Muscle of leg (tissue), 16 donors: ENCODE measurements at places on chromosomes 5 and 9. TPM values are rescaled to one million over a fixed set of nuclear protein-coding genes. Genes with fewer than 3 reads are reported as not detected.

PCDHGA10 gene
- polyA plus RNA-seq = 3.4 TPM

ADAMTSL1 gene
- polyA plus RNA-seq = 16.0 TPM

IFNA2 gene
- not detected for polyA plus RNA-seq

KIF12 gene
- 1.7 TPM for polyA plus RNA-seq

FBXO38 gene
- polyA plus RNA-seq = 22.7 TPM

TMEM267 gene
- polyA plus RNA-seq = 7.8 TPM

PCDHGA12 gene
- 2.2 TPM for polyA plus RNA-seq

- DNase-seq = no peak
Measured at GRCh38 chr9:126420135-126420534, 93.5 kb downstream of the MVB12B start.

DNA sequence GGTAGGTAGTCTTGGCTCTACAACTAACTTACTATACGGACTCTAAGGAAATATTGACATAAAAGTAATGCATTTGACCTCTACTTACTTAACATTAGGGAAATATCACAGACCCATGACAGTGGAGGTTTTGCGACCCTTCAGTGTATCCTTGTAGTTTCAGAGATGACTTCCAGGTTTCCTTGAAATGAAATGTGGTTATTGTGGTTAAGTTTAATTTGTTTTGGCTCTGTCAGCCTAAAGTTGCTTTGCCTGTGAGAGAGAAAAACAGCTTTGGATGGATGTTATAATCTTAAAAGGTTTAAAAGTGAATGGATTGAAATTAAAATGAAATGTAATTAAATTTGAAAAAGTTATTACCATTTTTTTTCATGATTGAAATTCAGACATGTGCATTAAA lies 42.9 kb downstream of the LRRTM2 start:
- DNase-seq = no peak

- no peak for DNase-seq
Measured at GRCh38 chr9:127369428-127369827, 27.5 kb upstream of the SLC2A8 start.

GRCh38 chr5:37532976-37533740 lies 154.0 kb downstream of the WDR70 start:
- no peak for DNase-seq

- no peak for DNase-seq
Measured at GRCh38 chr9:19464061-19464763, 55.4 kb downstream of the ACER2 start.

DNA sequence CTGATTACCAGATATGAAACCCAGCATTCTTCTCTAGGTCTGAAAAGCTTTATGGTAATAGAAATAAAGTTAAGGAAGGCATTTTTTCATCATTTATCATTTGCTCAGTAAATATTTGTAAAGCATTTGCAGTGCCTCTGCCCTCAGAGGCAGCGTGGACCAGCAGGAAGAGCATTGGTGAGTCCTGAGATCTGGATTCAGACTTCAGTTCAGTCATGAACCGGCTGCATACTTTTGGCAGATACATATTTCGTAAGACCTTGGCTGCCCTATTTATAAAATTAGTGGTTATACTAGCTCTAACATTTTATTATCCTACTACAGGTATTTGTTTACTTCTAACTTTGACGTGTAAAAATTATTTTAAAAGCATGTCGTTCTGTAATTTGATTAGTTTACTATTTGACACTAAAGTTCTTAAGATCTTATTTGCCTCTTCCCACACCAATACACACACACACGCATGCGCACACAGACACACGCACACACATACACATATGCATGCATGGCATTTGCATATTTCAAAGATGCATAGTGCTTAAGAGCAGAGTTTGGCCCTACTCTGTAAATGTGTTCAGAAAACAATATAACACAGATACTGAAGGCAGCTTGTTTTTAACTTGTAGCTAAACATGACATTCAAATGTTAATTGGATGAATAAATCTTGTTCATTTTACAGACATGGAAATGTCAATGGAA lies 101.9 kb downstream of the RPS23 start:
- no peak for DNase-seq

DNA sequence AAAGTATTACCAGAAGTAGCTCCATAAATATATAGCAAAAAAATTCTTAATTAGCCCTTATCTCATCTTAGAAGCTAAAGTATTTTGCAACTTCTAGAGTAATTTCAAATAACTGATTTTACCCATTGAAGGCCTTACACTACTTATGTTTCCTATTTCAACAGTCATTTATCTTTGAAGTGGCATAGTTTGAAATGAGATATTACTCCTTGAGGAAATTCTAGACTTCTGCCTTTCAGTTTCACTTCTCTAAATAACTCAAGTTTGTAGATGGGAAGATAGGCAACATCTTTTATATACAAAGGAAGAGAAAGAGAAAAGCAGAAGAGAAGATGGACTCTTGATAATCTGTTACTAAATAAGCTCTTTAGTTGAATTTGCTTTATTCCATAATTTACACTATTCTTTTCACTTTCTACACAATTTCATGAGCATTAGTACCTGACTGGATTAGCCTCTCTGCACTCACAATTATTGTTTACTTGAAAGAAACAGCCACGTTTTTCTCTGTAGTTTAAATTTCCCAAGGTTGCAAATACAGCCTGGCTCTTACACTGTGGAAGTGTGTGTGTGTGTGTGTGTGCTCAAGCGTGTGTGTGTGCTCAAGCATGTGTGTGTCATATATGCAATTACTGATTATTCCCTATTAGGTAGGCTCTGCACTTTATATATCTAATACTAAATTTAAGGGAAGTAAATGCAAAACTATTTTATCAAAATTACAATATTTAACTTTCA lies 60.6 kb upstream of the EMB start:
- peak; percentile 49 for DNase-seq

GRCh38 chr5:181222630-181223057 lies 437 bp upstream of the TRIM41 start:
- DNase-seq = no peak

DNA sequence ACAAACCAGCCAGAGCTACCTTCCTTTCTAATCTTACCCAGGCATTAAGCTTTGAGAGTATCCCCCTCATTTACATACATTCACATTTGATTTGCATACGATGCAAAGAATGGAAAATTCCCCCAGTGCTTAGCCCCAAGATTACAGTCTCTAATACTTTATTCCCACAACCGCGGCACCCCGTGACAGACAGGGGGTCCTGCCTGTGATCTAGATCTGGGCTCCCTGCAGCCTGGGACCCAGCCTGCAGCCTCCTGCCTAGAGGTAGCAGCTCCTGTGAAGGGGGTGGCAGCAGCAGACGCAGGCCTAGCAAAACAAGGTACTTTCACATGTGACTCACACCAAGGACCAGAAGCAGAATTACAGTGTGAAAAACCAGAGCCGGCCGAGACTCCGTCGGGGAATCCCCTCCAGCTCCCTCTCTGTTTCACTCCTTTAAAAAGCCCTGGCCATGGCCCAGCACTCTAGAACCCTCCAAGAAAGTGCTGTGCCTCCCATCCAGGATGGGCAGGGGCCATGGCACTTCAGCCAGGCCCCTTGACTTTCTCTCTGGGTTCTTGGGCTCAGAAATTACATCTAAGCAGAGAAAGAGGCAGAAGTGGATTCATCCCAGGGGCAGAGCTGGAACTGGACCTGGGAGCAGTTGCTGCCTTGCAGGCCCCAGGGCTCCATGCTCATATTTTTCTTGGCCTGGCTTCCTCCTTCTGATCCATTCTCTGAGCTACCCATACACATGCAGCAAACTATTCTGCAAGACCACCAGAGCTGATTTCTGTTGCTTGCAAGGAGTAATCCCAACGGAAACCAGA lies 14.0 kb upstream of the TCF7 start:
- DNase-seq = peak; percentile 56

DNA sequence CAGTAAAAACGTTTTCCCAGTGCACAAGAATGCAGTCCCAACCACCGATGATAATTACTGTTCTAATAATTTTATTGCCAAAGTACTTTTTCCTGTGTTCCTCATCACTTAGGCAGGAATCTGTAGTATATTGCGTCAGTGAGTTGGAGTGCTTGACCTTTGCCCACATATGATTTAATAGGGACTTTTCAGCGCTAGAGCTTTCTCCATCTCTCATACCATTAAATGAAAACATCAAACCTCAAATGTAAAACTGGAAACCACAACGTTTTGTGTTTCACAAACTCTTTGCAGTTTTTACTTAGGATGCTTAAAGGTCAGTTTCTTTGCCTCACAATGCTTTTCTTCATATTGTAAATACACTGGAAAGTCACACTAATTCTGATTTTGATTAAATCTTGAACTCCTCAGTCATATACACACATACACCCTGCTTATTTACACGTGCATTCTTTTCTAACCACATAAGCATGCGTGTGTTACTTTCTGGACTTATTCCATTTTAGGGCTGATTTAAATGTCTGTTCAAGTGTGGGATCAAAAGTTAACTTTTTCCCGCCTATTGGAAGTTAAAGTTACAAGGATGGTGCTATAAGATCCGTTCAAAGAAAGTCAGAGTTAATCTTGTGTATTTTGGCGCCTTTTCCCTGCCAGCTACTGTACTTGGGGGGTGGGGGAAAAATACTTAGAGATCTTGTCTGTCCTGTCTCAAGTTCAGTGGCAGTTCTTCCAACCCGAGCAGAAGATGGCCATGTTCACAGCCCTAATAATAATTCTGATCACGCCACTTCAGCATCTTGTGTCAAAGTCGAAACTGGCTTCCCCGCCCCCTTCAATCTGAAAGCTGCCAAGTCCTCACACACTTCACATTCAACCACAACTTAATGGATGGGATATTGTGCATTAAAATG lies 6.6 kb upstream of the NFIB start:
- peak; percentile 89 for DNase-seq

- no peak for DNase-seq
Measured at GRCh38 chr5:157162919-157163510, 3.0 kb downstream of the GARIN3 start.

- no peak for DNase-seq
Measured at GRCh38 chr5:168747987-168748777, 169.0 kb upstream of the PANK3 start.

- no peak for DNase-seq
Measured at GRCh38 chr5:5481633-5482032, 59.2 kb downstream of the ICE1 start.

- DNase-seq = no peak
Measured at GRCh38 chr5:50593681-50594080, 72.8 kb upstream of the PARP8 start.

GRCh38 chr9:132711846-132712245 lies 41.6 kb downstream of the GTF3C4 start:
- no peak for DNase-seq

- DNase-seq = no peak
Measured at GRCh38 chr5:154802050-154802449, 46.9 kb downstream of the LARP1 start.

- peak; percentile 5 for DNase-seq
Measured at GRCh38 chr9:26210338-26210851, 532.2 kb upstream of the TUSC1 start.

DNA sequence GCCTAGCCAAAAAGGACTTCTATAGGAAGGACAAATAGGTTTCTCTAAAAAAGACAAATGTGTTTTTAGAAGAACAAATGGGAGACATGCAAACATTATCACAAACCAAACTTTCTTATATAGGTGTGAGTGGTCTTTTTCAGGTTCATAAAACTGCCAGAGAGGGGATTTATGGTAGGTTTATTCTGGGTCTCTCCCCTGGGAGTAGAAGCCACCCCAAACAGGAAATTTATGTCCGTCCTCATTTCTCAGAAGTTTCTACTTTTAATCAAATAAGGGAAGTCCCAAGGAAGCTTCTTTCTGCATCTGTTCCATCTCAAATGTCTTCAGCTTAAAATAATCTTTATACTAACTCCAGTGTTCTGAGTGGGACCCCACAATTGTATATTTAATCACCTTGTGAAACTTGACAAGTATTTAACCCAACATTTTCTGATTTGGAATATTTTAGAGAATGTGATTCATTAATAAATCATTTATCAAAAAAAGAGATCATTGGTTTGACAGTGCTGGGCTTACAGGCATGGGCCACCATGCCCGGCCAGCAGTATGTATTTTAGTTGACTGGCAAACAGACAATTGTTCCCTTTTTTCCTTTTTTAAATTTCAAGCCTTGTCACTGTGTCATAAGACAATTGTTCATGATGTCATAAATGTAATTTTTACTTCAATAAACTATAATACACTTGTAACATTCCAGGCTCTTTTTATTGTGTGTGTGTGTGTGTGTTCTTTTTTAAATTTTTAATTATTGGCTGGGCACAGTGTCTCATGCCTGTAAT lies 44.6 kb upstream of the GLDC start:
- no peak for DNase-seq

DNA sequence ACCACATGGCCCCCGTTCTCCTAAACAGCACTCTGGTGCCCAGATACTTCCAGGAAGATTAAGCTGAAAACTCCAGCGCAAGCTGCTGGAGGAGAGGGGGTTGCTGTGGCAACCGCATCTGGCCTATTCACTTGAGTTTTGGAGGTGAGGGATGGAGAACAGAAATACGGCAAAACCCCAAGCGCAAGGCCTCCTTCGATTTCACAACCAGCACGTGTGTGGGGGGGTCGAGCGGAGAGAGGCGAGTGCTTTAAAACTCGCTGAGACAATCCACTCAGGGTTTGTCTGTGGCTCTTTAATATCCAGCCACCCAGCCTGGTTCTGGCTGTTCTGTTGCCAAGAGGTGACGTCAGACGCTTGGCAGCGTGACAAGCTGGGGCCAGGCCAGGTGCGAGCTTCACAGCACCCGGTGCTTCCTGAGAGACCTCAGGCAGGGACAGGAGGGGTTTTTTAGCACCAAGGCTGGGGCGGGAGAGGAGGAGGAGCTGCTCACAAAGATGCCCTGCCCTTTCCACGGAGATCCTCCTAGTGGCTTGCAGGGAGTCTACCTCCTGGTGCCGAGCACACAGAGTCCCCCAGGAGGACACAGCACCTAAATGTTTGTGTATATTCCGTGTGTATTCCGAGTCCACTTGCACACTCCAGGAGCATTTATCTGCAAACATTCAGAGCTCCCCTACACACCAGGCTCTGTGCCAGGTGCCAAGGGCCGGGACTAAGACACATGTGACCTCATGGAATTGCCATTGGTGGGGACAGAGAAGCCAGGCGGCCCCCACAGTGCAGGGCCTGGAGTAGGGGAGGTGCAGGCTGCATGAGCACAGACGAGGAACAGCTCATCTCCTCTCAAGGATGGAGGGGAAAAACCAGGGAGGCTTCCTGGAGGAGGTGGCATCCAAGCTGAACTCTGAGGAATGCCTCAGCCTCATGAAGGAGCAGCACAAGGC lies 194.6 kb downstream of the OLFM1 start:
- peak; percentile 59 for DNase-seq

GRCh38 chr5:4243479-4244264 lies 648.0 kb downstream of the IRX1 start:
- no peak for DNase-seq

DNA sequence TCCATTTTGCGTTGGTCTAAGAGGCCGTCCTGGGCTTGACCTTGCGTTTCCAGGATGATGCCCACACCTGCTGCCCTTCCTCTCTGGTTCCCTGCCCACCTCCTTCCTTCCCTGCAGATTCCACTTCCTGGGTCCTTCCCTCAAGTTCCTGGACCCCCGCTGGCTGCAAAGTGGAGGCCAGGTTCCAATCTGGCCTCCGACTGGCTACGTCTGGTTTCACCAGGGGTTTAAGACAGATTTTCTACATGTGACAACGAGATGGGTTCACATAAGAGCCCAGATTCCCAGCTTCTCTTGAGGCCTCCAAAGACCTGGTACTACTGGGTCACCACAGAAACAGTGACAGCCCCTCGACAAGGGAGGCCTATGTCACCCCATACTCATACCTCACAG lies 2.1 kb downstream of the MGAT4B start:
- DNase-seq = no peak
